ENCODE measurements at places on chromosomes 16 and 17. TPM values are rescaled to one million over a fixed set of nuclear protein-coding genes. Genes with fewer than 3 reads are reported as not detected.

DNA sequence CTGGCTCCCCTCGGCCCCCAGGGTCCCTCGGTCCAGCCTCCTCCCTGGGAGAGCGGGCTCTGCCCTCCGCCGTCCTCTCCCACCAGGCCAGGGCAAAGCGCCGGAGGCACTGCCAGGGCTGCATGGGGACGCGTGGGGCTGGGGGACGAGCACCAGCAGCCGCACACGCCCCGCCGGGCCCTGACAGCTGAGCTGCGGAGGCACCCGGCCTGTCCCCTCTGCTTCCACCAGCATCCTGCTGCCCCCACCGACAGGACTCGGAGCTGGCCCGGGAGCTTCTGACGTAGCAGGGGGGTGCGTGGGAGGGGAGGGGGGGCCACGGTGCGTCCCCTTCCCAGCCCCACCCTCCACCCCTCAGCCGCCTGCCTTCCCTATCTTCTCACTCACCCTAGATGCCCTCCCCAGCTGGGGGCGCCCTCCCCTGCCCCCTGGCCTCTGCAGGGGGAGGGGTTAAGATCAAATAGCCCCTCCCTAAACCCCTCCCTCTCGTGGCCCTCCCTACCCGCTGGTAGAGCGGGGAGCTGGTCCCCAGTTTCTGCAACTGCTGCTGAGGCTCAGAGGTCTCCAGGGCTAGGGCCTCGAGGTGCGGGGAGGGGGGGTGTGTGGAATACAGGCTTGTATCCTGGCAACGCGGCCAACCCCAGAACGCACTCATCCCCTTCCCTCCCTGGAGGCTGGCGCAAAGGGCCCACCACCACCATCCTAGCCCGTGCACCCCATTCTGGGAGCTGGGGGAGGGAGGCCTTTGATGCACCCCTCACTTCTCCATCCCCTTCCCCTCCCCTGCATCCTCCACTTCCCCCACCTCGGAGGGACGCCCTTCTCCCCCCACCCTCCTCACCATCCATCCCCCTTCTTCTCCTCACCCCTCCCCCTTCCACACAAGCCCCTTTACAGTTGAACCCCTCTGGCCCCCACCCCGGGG lies 1.0 kb downstream of the SRCIN1 start:
- DNase-seq, result no peak

DNA sequence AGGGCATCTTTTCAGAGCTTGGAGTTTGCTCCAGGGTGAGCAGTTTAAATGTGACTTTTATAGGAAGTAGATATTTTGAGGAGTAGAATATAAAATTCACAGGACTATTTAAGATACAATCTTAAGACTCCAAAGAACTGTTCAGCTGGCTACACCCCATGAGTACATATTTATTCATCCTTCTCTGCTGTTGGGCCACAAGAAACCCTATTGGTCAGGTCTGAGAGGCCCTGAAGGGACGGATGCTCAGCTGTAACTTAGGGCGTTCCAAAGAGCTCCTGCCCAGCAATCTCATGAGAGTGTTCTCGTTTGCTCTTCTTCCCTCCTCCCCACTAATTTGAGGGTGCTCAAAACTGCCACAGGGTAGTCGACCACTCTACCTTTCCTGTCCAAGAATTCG lies 7.3 kb downstream of the ST6GALNAC2 start:
- peak; percentile 90 for DNase-seq

GRCh38 chr17:19288453-19288852 lies 51.3 kb downstream of the EPN2 start:
- DNase-seq, result no peak

DNA sequence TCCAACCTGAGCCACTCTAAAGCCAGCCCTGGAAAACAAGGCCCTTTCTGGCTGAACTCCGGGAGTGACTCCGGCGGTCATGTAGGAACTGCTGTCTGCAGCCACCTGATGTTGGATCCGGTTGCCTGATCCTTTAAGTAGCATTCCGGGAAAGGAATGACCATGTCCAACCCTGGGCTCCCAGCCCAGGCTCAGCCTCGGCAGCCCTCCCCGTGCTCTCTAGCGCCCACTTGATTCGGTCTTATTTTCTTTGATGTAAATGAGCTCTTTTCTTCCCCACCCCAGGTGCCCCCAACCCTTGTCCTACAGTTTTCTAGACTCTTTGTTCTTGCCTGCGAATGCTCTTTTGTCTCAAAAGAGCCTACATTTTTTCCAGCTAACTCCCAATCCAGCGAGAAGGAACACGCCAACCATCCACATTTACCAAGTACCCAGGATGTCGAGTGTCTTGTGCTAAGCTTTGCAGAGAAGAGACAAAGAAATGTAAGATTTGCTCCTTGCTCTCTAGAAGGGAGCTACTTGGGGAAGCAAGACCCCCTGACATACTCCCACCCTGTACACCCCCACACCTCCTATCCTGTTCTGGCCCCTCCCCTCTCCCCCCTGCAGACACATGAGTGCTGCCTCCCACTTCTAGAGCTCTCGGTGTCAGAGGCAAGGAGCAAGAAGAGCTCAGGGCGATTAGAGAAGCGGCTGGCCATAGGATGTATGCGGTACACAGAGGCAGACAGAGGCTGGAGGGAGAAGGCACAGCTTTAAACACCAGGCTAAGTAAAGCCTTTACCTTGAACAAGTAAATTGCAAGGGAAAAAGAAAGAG lies 53.8 kb downstream of the COG7 start:
- DNase-seq, result no peak

Gene PCGF2
- 2.3 TPM for total RNA-seq

GRCh38 chr16:10150906-10151305 lies 31.3 kb downstream of the GRIN2A start:
- DNase-seq, result no peak

DNA sequence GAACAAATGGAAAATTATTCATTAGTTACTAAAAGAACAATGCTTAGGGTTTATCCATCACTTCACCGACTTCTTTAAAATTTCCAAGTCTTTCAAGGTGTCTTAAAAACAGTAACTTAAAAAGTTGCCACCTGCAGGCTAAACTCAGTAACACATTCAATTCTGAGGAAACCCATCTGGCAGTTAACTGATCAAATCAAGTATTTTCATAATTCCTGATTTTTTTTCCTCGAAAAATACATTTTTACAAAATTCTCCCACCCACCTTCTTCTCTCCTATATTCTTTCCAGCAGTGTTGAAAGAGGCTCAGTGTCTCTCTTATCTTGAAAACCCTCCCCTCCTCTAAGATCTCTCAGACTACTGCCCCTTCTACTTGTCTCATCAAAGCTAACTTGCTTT lies 29.9 kb downstream of the PARN start:
- DNase-seq, result peak; percentile 49

DNA sequence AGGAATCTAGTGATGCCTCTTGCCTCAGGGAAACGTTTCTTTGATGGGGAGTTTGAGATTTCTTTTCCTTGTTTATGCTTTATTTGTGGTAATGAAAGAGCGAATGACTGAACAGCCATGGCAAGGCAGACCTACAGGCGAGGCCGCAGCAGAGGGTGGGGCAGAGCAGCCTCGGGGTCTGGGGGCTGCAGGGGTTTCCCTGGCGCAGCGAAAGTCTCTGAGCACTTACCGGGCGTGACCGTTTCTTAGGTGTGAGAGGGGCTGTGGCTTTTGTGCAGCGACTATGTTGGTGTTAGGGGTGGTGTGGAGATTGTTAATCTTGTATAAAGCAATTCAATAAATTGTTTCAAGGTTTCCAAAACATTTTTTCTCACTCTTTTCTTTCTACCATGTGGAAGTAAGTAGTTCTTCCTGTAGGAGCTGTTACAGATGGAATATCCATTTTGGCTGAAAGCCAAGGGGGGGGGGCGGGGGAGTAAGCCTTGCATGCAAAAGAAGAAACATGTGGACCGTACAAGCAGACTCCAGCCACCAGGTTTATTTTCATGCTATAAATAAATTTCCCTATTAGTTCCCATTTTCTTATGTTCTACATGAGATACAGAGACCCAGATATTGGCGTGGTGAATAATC lies 34.8 kb downstream of the UBN1 start:
- no peak for DNase-seq

GRCh38 chr16:20870122-20870820 lies 29.9 kb downstream of the DCUN1D3 start:
- no peak for DNase-seq

Gene PRR15L
- 9.1 TPM for total RNA-seq

- no peak for DNase-seq
These were observed 7.5 kb downstream of the ANKRD11 start for GRCh38 chr16:89482817-89483205.

- no peak for DNase-seq
These were observed 17.9 kb downstream of the C1QTNF1 start for GRCh38 chr17:79041723-79042420.

GRCh38 chr17:60901806-60902205 lies 224.2 kb downstream of the BCAS3 start:
- peak; percentile 87 for DNase-seq

DNA sequence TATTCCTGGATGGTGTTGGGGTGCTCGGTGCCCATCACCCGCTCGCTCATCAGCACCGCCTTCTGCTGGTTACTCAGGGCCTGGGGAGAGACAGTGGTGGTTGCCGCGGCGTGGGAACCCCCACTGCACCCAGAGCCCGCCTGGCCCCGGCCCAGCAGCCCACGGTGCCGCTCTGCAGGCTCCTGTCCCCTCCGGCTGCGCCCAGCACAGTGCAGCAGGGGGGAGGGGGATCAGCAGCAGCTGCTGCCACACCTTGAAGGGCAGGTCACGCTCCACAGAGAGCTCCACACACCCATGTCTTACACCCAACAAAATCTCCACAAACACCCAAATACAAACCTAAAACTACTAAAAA lies 18.8 kb downstream of the CLUH start:
- no peak for DNase-seq

Gene ABCA10
- 1.3 TPM for total RNA-seq

DNA sequence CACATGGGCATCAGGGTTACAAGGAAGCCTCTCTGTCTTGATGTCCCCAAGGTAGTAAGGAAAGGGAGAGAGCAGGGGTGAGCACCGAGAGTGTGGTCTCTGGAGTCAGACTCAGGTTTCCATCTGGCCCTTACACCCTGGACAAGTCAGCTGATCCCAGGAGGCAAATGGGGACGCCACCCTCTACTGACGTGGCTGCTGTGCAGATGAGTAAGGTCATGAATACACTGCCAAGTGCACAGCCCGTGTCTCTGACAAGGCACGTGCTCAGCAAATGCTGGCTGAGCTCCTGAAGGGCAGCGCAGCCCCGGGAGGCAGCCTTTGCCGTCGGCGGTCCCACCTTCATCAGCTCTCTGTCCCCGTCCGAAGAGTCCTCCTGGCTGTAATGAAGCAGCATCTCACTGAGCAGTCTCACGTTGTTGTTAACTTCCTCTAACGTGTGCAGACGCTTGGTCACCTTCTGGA lies 19.4 kb downstream of the GGA3 start:
- no peak for DNase-seq

DNA sequence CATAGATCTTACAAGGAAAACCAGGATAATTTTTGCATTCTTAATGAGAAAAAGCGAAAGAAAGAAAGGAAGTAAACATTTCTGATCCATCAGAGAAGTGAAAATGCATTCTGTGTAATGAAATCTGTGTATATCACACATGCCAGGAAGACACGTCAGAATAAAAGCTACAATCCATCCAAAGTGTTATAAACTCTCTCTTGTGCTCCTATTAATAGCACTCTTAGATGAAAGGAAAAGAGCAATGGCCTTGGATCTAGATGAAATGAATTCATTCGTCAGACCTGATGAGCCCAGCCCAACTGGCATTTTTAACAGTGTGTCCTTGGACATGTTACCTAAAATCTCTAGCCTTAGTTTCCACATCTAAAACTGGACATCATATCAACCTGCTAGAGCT lies 885.5 kb downstream of the CDH11 start:
- no peak for DNase-seq

Gene SULT1A4
- 2.1 TPM for total RNA-seq

DNA sequence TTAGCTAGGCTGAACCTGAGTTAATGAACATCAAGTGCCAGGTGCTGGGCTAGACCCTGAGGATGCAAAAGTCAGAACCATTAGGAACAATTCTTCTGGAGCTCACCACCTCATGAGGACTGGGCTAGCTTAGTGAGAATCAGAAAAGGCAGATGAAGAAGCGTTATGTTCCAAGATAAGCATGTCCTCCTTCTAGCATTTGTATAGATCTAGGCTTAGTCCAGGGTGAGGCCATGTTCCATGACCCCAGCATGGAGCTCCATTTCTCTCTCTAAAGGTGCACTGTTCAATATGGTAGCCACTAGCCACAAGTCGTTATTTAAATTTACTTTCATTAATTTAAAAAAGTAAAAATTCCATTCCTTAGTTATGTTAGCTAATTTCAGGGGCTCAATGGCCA lies 365.3 kb upstream of the CCL2 start:
- no peak for DNase-seq

DNA sequence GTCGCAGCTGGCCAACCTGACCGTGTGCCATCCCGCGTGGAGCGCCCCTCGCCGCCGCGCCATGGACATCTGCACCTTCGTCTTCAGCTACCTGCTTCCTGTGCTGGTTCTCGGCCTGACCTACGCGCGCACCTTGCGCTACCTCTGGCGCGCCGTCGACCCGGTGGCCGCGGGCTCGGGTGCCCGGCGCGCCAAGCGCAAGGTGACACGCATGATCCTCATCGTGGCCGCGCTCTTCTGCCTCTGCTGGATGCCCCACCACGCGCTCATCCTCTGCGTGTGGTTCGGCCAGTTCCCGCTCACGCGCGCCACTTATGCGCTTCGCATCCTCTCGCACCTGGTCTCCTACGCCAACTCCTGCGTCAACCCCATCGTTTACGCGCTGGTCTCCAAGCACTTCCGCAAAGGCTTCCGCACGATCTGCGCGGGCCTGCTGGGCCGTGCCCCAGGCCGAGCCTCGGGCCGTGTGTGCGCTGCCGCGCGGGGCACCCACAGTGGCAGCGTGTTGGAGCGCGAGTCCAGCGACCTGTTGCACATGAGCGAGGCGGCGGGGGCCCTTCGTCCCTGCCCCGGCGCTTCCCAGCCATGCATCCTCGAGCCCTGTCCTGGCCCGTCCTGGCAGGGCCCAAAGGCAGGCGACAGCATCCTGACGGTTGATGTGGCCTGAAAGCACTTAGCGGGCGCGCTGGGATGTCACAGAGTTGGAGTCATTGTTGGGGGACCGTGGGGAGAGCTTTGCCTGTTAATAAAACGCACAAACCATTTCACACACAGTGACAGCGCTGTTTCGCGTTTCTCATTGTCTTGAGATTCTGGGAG lies 2.0 kb upstream of the ZACN start:
- no peak for DNase-seq

GRCh38 chr17:26963163-26963503 lies 330.8 kb upstream of the WSB1 start:
- DNase-seq, result no peak

- no peak for DNase-seq
These were observed 50.4 kb upstream of the CRISPLD2 start for GRCh38 chr16:84769416-84769815.

DNA sequence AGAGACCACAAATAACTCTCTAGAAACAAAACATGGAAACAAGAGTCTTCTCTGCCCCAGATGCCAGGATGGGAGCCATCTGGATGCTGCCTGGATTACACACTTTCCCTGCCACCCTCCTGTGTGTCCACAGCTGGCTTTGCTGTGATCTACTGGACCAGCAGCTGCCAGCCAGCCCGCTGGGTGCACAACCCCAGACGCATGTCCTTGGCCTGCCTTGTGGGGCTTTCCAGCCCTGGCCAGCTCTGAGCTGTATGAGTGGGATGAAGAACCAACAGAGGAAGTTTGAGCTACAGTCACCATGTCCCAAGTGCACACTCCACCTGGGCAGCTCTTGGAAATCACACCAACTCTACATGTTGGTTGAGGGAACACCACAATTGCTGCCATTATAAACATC lies 57.0 kb upstream of the TNRC6C start:
- no peak for DNase-seq

Gene XAF1
- total RNA-seq, result under 0.01 TPM
